ENCODE measurements at places on chromosomes 7 and 10.

DNA sequence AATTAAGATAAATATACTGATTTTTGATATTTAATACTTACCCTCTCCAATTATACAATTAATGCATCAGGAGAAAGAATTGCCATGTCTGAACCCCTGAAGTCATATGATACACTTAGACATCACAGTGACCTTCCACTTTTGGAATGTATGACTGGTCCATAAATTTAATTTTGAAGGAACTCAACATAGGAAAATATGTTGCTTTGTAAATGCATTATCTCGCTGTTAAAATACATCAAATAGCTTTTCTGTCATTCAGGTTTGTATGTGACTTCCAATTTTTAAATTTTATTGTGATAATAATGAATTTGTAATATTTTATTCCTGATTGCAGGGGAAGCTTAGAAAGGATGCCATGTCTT is 631.9 kb upstream of the ANKRD30A start:
- no peak for DNase-seq

DNA sequence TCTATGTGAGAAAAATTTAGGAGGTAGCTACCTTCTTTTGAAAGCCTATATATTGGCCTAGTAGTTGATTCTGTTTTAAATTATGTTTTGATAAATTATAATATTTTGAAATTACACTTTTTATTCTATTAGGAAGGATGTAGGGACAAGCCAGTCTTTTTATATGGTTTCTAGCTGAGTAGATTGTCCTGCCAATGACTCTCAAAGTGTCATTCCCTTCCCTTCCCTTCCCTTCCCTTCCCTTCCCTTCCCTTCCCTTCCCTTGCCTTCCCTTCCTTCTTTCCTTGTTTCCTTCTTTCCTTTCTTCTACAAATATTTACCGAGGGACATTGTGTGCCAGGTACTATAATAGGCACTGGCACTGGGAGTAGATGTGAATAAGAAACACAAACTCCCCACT is 99.7 kb upstream of the HDAC9 start:
- DNase-seq, result no peak

- no peak for DNase-seq
Measured at GRCh38 chr7:70352906-70353305, 754.6 kb downstream of the AUTS2 start.

DNA sequence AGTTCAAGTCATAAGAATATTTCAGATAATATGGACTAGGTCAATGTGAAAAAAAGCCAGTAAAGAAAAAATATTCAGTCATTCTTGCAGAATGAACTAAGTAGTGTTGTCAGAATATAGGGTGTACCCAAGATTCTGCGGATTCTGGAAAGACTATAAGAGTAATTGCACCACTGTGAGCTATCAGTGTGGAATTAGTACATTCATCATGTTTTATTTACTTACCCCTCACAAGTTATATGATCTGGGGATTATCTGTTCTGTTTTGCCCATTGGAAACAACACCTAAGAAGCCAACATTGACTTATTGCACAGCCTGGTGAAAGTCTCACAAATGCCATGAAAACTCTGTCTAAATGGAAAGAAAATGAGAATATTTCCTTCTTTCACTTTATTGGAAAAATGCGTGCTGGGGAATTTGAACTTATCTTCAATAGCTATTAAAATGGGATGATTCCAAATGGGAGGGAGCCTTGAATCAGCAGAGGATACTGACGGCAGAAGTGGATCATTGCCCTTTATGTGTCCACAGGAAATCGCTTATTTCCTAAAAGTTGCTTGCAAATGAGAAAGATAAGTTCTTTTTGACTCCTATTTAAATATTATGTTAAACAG is 563.3 kb upstream of the POM121L12 start:
- DNase-seq, result no peak

- no peak for DNase-seq
Measured at GRCh38 chr10:12380999-12381398, 31.7 kb downstream of the CAMK1D start.

DNA sequence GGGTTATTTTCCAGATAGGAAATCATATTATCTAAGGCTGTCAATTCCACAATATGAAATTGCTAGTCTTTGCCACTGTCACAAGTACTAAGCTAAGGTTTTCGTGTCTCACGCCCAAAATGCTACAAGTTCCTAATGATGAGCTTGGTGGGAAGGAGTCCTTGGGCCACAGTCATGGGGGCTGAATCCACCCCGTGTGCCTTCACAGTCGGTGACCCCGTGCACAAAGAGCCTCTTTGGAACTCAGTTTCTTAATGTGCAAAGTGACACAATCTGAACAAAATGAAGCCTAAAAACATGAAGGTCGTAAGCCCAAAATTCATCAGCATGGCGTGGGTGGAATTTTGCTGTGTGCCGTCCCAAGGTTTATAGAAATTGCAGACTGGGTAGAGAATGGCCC is 337.0 kb upstream of the GALNT17 start:
- no peak for DNase-seq

- no peak for DNase-seq
Measured at GRCh38 chr7:157768198-157768597, 431.4 kb downstream of the DNAJB6 start.
